ENCODE measurements at places on chromosomes 3 and 15. TPM values are rescaled to one million over a fixed set of nuclear protein-coding genes. Genes with fewer than 3 reads are reported as not detected.

GRCh38 chr3:88141458-88142083 is 8.2 kb upstream of the C3orf38 start:
- DNase-seq: no peak
- H3K27me3 ChIP-seq: no peaks in the 10 kb centered on the region
- H3K27ac ChIP-seq: no peak overlapping the region
- H3K4me3 ChIP-seq: no peak overlapping the region

FBXW12 gene
- 0.41 TPM for polyA plus RNA-seq

CCDC50 gene
- 85.1 TPM for polyA plus RNA-seq

DNA sequence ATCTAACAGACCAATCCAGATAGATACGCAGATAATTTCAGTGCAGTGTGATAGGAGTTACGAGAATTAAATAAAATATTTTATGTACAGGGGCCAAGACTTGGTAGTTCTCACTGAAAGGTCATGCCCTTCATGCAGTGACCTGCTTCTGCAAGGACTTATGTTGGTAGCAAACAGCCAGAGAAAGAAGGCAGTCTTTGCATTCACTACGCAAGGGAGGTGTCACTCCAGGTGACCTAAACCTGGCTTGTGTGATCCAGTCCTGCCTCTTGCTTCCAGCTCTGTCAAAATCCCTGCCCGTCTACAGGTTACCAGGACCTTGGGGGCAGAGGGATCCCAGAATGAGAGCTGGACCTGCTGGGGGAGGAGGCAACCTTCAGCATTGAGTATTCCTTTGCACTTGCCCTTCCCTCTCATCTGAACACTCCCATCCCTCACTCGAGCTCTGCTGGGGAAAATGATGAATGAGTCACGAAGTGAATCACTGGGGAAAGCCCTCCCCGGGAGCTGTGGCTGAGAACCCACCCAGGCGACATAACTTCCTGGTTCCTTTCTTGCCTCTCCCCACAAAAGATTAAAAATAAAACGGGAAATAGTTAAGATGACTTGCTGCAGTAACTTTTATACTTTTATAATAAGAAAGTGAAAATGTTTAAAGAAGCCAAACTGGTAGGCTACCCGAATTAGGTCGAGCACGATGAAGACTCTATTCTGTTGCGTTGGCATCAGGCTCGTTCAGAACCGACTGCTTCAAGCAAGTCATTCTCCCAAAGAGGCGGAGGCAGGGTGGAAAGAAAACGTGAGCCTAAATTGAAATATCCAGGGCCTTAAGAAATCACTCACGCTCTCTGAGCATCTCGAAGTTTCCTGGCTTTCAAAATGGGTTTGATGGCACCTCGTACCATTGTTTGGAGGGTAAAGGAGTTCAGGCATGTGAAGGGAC is 216.1 kb downstream of the SLCO3A1 start:
- peak overlapping the region; percentile 88 for H3K27ac ChIP-seq
- no peaks in the 10 kb centered on the region for H3K36me3 ChIP-seq
- no peaks in the 10 kb centered on the region for H3K27me3 ChIP-seq
- H3K4me3 ChIP-seq: no peak overlapping the region

- no peak overlapping the region for H3K4me3 ChIP-seq
- H3K4me1 ChIP-seq: no peaks in the 10 kb centered on the region
- no peaks in the 10 kb centered on the region for H3K27me3 ChIP-seq
- H3K27ac ChIP-seq: no peak overlapping the region
- H3K36me3 ChIP-seq: no peaks in the 10 kb centered on the region
These were observed 212.5 kb downstream of the BCHE start for GRCh38 chr3:165624761-165625160.

GRCh38 chr3:171249245-171249644 is 211.0 kb downstream of the TNIK start:
- no peak for DNase-seq
- H3K27me3 ChIP-seq: no peaks in the 10 kb centered on the region
- no peak overlapping the region for H3K4me3 ChIP-seq
- no peaks in the 10 kb centered on the region for H3K36me3 ChIP-seq

- H3K27ac ChIP-seq: no peak overlapping the region
- no peaks in the 10 kb centered on the region for H3K36me3 ChIP-seq
- no peak for DNase-seq
- H3K4me1 ChIP-seq: peaks cover under 1% of the 10 kb centered on the region
These were observed 77.0 kb downstream of the P3H2 start for GRCh38 chr3:190043741-190044140.

DNA sequence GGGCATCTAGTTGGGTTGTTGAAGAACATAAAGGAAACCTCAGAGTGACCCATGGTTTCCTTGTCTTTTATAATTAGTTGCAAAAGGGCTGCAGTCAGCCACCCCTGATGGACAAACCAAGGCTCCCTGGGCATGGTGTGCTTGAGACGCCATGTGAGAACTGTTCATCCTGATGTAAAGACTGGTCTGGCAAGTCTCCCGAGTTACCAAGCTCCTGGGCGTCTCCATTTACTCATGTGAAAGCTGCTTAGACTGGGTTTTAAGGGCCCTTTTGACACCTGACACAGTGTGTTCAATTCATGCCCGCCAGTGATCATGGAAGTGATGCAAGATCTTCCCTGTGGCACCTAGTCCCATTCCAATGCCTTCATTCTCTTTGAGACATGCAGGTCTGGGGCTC is 49.4 kb downstream of the GRK7 start:
- H3K4me3 ChIP-seq: no peak overlapping the region
- H3K27ac ChIP-seq: no peak overlapping the region
- H3K4me1 ChIP-seq: no peaks in the 10 kb centered on the region
- no peaks in the 10 kb centered on the region for H3K36me3 ChIP-seq

GRCh38 chr3:124260206-124260915 is 268.4 kb upstream of the ROPN1 start:
- DNase-seq: peak; percentile 72
- no peak overlapping the region for H3K4me3 ChIP-seq
- H3K36me3 ChIP-seq: no peaks in the 10 kb centered on the region
- H3K27ac ChIP-seq: peak overlapping the region; percentile 46
- no peaks in the 10 kb centered on the region for H3K27me3 ChIP-seq

- peak; percentile 68 for DNase-seq
- H3K4me1 ChIP-seq: peaks cover 54% of the 10 kb centered on the region
- no peaks in the 10 kb centered on the region for H3K27me3 ChIP-seq
- peak overlapping the region; percentile 83 for H3K4me3 ChIP-seq
- peak overlapping the region; percentile 98 for H3K27ac ChIP-seq
These were observed 557 bp downstream of the DENND4A start for GRCh38 chr15:65791335-65792137.

DNA sequence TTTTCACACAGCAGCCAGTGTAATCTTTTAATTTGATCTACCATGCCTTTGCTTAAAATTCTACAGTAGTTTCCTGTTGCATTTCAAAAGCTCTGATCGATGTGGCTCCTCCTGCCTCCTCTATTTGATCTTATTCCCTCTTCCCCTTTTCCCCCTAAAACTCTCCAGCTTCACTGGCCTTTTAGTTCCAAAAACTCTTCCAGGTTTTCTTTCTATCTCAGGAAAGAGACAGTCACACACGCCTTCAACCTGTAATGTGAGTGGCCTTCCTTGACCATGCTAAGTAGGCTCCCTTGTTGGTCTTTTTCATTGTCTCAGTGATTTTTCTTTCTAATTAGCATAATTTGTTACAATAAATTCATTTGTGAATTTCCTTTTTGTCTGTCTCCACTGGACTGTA is 985 bp downstream of the TEX9 start:
- H3K27ac ChIP-seq: no peak overlapping the region
- no peaks in the 10 kb centered on the region for H3K27me3 ChIP-seq
- H3K36me3 ChIP-seq: no peaks in the 10 kb centered on the region
- DNase-seq: no peak
- H3K4me3 ChIP-seq: peak overlapping the region; percentile 66

MB21D2 gene
- 5.7 TPM for polyA plus RNA-seq

DNA sequence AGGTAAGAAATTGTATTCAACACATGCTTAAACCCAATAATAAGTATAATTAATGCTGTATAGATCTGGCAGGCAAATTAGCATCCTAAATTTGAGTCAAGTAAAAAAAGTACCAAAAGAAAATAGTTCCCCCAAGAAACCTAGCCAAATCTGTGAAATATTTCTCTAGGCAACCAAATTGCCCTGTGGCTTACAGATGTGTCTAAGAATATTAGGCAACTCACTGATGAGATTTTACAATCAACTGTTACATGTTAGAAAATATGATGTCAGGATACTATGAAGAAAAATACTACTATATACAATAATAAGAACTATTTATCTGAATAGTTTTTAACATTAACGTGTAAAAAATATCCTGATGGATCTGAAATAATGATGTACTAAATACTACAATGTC is 397.1 kb downstream of the TIGIT start:
- H3K36me3 ChIP-seq: no peaks in the 10 kb centered on the region
- no peak for DNase-seq
- H3K27ac ChIP-seq: no peak overlapping the region
- H3K4me1 ChIP-seq: peaks cover 9% of the 10 kb centered on the region

- no peaks in the 10 kb centered on the region for H3K4me1 ChIP-seq
- no peaks in the 10 kb centered on the region for H3K36me3 ChIP-seq
- DNase-seq: no peak
- no peak overlapping the region for H3K4me3 ChIP-seq
These were observed 81.2 kb upstream of the ZBTB20 start for GRCh38 chr3:115228266-115228665.

GCNT3 gene
- polyA plus RNA-seq: 0.48 TPM

FOXB1 gene
- polyA plus RNA-seq: not detected

SYNPR gene
- polyA plus RNA-seq: not detected

DNA sequence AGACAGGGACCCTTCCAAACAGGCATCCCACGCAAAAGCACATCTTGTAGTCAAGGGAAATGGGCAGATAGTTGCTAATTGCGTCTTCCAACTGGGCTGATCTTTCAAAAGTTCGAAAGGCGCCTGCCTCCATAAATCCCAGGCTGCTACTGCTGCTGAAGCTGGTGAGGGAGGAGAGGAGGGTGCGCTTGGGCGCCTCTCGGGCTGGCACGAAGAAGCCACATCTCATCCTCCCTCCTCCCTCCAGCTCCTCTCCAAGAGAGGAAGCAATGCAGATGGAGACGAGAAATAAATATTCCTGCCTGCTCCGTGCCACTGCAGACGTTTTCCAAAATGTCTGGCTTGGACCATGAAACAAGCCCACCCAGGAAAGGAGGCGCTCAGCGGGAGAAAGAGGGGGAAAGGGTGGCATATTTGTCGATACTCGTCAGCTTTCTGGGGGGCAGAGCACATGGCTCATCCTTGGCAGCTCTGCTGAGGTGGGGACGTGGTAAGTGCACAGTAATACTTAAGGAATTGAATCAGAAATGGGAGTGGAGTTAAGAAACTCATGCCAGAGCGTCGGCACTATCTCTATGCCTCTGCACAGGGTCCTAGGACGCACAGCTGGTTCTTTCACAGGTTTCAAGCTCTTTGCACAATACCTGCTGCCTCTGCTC is 88.9 kb upstream of the FEZF2 start:
- no peak overlapping the region for H3K27ac ChIP-seq
- H3K4me3 ChIP-seq: no peak overlapping the region
- H3K36me3 ChIP-seq: no peaks in the 10 kb centered on the region
- H3K4me1 ChIP-seq: no peaks in the 10 kb centered on the region

DNA sequence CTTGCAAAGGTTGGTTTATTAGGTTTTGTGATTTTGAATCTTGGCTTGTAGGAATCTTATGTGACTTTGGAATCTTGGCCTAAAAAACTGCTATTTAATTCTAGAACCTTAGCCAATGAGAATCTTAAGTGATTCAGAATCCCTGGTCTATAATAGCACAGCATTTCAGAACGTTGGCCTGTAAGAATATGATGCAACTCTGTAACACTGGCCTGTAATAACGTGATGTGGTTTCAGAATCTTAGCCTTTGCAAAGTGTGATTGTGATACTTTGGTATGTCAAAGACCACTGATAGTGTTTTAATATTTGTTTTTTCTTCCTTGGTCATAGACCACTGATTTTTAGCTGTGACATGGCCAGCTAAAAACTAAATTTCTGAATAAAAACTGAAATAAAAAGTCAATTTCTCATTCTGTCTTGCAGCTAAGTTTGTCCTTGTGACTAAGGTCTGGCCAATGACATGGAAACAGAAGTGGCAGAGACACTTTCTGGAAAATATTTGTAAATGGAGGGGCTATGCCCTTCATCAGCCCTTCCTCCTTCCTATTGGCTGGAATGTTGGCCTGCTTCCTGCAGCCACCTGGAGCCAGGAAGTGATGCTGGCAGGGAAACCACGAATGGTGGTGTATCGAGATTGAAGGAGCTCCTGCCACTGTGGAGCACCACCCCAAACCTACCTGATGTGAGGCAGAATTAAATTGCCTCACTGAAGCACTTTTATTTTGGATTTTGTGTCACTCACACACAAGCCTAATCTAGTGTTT is 42.3 kb upstream of the CORO2B start:
- no peaks in the 10 kb centered on the region for H3K27me3 ChIP-seq
- H3K36me3 ChIP-seq: no peaks in the 10 kb centered on the region
- no peak overlapping the region for H3K27ac ChIP-seq

GRCh38 chr3:10737785-10738184 is 78.2 kb upstream of the SLC6A11 start:
- H3K27me3 ChIP-seq: peaks cover 11% of the 10 kb centered on the region
- no peak overlapping the region for H3K27ac ChIP-seq
- no peak overlapping the region for H3K4me3 ChIP-seq
- no peaks in the 10 kb centered on the region for H3K4me1 ChIP-seq
- DNase-seq: no peak
- H3K36me3 ChIP-seq: no peaks in the 10 kb centered on the region

DNA sequence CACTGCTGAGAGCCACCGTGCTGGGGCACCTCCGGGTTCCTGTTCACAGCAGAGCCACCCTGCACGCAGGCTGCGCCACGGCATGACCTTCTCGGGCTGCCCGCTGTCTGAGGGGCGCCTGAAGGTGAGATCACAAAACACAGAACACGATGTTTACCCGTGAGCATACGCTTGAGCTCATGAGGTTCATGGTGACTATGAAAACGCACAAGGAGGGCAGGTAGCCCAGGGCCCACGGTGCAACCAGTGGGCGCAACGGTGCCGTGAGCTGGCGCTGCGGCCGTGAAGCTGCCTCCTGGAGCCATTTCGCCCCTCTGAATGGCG is 36.1 kb downstream of the KLHL25 start:
- no peak for DNase-seq
- H3K27me3 ChIP-seq: no peaks in the 10 kb centered on the region
- no peak overlapping the region for H3K4me3 ChIP-seq
- no peak overlapping the region for H3K27ac ChIP-seq
- H3K36me3 ChIP-seq: no peaks in the 10 kb centered on the region

DNA sequence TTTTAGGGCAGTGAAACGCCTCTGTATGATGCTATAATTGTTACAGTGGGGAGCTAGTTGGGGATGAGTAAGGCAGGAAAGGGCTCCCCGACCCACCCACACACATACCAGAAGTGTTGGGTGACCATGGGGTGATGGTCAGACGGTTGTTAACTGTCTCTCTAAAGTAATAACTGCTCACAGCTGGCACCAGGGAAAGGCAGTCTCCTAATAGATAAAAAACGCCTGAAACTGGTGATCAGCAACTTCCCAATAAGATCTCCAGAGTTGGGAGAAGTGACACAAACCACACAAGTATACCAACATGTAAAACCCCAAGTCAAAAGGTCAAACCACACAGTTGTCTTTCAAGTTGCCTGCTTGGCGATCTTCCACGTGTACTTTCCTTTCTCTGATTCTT is 346.5 kb upstream of the CNTN4 start:
- H3K4me1 ChIP-seq: no peaks in the 10 kb centered on the region
- no peak for DNase-seq

Data from left lung (tissue), 14 donors.